ENCODE measurements at places on chromosomes 16 and 17. TPM values are rescaled to one million over a fixed set of nuclear protein-coding genes. Genes with fewer than 3 reads are reported as not detected.

The CACNA1H gene
- not detected for total RNA-seq

The PRDM7 gene
- not detected for total RNA-seq

The CDRT4 gene
- total RNA-seq = not detected

The RNU2-1 gene
- total RNA-seq = not detected

The MAP1LC3B gene
- total RNA-seq = 50.8 TPM

The ASGR1 gene
- total RNA-seq = 4.1 TPM

The LGALS9B gene
- total RNA-seq = not detected

The SMIM5 gene
- total RNA-seq = not detected

The LONP2 gene
- 25.9 TPM for total RNA-seq

The HBA2 gene
- not detected for total RNA-seq

The STH gene
- total RNA-seq = not detected

The KRTAP9-2 gene
- not detected for total RNA-seq

The KRT35 gene
- not detected for total RNA-seq

The CCL4L2 gene
- total RNA-seq = not detected

The POLR2A gene
- 45.0 TPM for total RNA-seq

The ESRP2 gene
- total RNA-seq = 0.54 TPM

The PRAC2 gene
- not detected for total RNA-seq

The CTU2 gene
- total RNA-seq = 19.9 TPM

The KCNH6 gene
- not detected for total RNA-seq

The DCTN5 gene
- total RNA-seq = 78.6 TPM

The XYLT1 gene
- 0.33 TPM for total RNA-seq

The BORCS6 gene
- 9.8 TPM for total RNA-seq

The MT1G gene
- total RNA-seq = 0.60 TPM

The HOXB9 gene
- 10.6 TPM for total RNA-seq

The KCTD19 gene
- total RNA-seq = under 0.01 TPM

The HS3ST4 gene
- total RNA-seq = not detected

The CBLN1 gene
- not detected for total RNA-seq

The TERB1 gene
- not detected for total RNA-seq

The BCL6B gene
- total RNA-seq = 37.0 TPM

The CIITA gene
- total RNA-seq = 0.07 TPM

The GLOD4 gene
- total RNA-seq = 84.6 TPM

The KRT33A gene
- total RNA-seq = not detected

The OMG gene
- total RNA-seq = 2.0 TPM

The PYDC1 gene
- not detected for total RNA-seq

The NAE1 gene
- 67.7 TPM for total RNA-seq

The KRTAP4-3 gene
- not detected for total RNA-seq

The TNK1 gene
- 0.15 TPM for total RNA-seq

The CTRB2 gene
- not detected for total RNA-seq

The TEKT3 gene
- not detected for total RNA-seq

The CHD9NB gene
- 0.20 TPM for total RNA-seq

The GFER gene
- 15.4 TPM for total RNA-seq

The NRN1L gene
- 0.69 TPM for total RNA-seq

The RHBDL1 gene
- 0.69 TPM for total RNA-seq

The DNAI2 gene
- not detected for total RNA-seq

The TVP23A gene
- not detected for total RNA-seq

The FOXN1 gene
- total RNA-seq = not detected

The FBXW10 gene
- total RNA-seq = 0.07 TPM

The CFAP97D1 gene
- not detected for total RNA-seq

The TPSG1 gene
- not detected for total RNA-seq

The C17orf100 gene
- 0.07 TPM for total RNA-seq

The SRL gene
- 0.07 TPM for total RNA-seq

The SNAI3 gene
- not detected for total RNA-seq

The KRTAP4-5 gene
- total RNA-seq = not detected

The TP53TG3B gene
- not detected for total RNA-seq

Measured in mammary microvascular endothelial cell (primary cell).